ENCODE measurements at places on chromosomes 1 and 21.

DNA sequence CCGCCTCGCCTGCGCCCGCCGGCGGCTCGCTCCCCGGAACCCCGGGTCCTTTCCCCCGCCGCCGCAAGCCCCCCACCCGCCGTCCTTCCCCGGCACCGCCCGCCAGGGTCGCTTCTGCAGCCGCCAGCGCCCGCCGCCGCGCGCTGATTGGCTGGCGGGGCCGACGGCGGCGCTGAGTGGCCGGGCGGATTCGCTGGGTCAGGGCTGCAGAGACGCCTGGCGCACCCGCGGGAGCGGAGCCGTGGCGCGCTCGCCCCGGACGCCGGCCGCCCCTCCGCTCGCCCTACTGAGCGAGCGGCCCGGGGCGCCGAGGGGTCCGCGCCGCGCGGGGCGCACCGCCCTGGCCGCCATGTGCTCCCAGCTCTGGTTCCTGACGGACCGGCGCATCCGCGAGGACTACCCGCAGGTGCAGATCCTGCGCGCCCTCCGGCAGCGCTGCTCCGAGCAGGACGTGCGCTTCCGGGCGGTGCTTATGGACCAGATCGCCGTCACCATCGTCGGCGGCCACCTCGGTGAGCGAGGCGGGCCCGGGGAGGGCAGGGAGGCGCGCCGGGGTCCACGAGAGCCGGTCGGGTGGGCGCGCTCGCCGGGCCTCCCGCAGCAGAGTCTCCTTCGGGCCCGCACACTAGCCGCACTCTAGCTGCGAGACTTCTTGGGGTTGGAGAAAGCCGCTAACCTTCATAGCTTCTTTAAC is at the start of gene RIMKLA:
RIMKLA (plus strand) TSS at position 207 of the 694 bp plus-strand sequence; CDS start at position 350, 143 bp downstream.
- DNase-seq, result peak; percentile 77

DNA sequence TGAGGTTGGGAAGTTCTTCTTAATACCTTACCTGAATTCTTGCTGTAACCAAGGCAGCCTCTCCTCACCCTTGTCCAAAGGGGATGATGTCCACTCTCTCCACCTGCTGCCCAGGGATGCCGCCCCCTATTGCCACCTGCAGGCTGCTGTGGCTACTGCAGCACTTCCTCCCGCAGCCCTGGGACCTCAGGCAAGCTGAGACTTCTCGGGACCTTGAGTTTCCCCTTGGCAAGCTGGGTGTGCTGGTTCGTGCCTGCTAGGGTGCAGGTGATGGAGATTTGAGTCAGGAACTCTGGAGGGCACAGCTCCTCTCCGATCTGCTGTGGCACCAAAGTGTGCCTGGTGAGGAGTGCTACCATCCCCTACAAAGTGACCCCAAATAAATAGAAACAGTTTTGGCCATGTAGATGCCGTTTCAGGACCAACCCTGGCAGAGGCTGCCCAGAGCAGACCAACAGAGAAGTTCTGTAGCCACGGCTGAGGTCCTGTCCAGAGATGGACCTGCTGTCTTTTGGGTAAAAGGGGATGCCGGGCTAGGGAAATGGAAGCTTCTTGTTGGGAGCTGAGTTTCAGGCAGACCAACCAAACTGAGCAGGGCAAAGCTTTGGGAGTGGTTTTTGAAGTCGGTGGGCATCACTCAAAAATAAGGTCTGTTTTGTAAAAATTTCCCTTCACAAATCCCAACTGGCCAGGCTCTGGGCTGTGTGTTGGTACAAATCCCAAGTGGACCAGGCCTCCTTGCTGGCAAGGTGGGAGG is 31.7 kb downstream of the RUNX3 start:
- no peak for DNase-seq

DNA sequence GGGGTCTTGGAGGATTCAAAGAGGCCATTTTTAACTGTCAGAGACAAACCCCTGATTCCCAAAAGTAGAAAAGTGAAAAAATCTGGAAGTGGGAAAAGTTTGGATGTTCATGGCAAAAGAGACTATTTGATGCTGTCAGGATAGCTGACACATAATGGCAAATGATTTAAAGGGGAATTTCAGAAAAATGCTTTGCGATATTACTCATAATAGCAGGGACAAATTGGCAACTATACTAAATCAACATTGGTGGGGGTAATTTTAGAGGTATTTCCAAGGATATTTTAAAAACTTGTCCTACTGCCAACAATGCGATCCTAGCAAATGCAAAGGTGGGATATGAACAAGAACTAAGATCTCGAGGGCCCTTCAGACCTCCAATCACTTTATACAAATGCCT is 5.3 kb upstream of the GSTM4 start:
- no peak for DNase-seq

GRCh38 chr1:162008799-162009198 is 14.9 kb downstream of the OLFML2B start:
- peak; percentile 43 for DNase-seq

DNA sequence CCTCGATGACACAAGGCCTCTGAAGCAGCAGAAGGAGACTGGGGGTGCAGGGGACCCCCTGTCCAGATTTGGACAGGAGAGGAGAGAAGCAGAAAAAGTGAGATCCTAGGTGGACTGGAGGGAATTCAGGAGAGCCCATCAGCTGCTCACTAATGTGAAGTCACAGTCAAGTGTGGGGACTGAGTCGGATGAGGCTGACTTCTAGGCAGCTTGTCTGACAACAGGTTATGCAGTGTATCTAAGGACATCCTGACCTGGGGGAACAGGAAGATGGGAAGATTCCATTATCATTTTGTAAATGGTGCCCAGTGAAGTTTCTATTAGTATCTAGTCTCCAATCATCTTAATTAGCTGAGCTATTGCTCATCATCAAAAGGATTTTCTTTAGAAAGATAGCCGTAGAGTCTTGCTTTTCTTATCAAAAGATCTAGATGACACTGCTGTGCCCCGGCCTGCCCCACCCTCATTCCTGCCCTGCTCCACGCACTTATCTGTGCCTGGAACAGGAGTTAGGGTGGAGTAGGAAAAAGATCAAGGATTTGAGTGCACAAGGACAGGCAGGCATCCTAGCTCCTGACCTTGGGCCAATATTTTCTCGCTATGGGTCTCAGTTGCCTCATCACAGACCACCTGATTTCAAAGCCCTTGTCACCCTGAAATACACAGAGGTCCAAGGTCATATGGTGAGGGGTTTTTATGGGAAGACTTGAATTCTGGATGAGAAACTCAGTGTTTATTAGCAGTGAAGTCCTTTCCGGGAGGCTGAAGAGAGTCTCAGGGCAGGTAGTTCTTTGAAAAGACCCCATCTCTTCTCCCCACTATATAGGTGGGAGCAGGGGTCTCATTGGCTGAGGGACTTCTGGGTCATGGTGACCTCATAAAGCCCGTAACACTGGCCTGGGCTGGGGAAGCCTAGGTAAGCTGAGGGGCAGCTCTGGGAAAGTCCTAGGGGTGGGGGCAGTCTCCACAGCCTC is at the start of gene MROH7:
MROH7 (plus strand) TSS at position 924 of the 974 bp plus-strand sequence. CDS start 11,141 bp downstream, outside the sequence.
- DNase-seq, result no peak

DNA sequence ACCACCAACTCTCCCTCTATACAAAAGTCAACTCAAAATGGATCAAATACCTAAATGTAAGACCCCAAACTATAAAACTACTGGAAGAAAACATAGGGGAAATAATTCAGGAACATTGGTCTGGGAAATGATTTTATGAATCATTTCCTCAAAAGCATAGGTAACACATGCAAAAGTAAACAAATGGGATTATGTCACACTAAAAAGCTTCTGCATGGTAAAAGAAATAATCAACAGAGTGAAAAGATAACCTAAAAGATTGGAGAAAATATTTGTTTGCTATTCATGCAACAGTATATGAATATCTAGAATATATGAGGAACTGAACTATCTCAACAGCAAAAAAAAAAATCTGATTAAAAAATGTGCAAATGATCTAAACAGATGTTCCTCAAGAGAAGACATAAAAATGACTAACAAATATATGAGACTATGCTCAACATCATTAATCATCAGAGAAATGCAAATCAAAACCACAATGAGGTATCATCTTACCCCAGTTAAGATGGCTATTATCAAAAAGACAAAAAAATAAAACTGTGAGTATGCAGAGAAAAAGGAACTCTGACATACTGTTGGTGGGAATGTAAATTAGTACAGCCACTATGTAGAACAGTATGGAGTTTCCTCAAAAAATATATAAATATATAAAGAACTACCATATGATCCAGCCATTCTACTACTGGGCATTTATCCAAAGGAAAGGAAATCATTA is 47.8 kb downstream of the VCAM1 start:
- peak; percentile 71 for DNase-seq

GRCh38 chr1:22283596-22283995 is 140.7 kb upstream of the WNT4 start:
- no peak for DNase-seq

DNA sequence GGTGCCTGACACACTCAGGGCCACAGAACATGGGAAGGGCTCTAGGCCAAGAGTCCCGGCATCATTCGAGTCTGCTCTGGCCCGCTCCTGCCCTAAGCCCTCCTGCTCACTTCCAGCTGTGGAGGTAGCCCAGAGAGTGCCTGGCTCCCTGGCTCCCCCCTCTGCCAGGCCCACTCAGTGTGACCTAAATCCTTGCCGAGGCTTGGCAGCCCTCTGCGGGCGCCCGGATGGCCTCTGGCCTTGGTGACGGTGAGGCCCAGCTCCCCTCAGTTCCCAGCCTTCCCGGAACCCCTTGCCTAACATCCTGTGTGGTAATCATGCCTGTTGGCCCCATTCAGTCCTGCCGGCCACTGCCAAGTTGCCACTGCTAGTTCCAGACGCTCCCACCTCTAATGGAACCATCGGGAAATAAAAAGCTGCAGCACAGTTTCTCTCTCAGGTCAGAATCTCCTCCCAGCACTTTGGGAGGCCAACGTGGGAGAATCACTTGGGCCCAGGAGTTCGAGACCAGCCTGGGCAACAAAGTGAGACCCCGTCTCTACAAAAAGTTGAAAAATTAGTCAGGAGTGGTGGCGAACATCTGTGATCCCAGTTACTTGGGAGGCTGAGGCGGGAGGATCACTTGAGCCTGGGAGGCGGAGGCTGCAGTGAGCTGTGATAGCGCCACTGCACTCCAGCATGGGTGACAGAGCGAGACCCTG is 1.2 kb upstream of the H6PD start:
- DNase-seq, result no peak

GRCh38 chr1:11238311-11238710 is 24.0 kb downstream of the MTOR start:
- no peak for DNase-seq

DNA sequence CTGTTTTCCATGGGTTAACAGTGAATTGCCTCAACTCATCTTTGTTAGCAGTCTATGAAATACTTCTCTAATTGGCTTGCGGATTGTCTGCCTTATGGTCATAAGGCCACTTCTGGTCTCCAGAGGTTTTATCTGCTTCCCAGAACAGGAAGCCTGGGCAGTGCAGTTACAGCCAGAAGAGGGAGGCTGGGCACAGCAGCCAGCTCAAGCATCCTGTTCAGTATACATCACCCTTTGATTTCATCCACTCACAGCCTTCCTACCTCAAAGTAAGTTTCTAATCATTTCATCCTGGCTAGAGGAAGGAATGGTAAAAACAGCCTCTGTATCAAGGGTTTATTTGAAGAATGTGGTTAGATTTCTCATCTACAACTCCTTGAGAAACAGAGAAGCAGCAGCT is 311.5 kb upstream of the DEPDC1 start:
- DNase-seq, result no peak
